ENCODE measurements at places on chromosomes 6 and 20.
A peak's percentile ranks its signal among the peaks of the same experiment; 100 is the strongest.

DNA sequence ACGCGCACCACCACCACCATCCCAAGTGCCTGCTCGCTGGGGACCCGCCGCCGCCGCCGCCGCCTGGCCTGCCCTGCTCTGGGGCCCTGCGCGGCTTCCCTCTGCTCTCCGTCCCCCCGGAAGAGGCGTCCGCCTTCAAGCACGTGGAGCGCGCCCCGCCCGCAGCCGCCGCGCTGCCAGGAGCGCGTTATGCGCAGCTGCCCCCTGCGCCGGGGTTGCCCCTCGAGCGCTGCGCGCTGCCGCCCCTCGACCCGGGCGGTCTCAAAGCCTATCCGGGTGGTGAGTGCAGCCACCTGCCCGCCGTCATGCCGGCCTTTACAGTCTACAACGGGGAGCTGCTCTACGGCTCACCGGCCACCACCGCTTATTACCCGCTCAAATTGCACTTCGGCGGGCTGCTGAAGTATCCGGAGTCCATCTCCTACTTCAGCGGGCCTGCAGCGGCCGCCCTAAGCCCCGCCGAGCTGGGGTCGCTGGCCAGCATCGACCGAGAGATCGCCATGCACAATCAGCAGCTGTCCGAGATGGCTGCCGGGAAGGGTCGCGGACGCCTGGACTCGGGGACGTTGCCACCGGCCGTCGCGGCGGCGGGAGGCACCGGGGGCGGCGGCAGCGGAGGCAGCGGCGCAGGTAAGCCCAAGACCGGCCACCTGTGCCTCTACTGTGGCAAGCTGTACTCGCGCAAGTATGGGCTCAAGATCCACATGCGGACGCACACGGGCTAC lies 7.2 kb downstream of the PRDM13 start:
- DNase-seq, result no peak

DNA sequence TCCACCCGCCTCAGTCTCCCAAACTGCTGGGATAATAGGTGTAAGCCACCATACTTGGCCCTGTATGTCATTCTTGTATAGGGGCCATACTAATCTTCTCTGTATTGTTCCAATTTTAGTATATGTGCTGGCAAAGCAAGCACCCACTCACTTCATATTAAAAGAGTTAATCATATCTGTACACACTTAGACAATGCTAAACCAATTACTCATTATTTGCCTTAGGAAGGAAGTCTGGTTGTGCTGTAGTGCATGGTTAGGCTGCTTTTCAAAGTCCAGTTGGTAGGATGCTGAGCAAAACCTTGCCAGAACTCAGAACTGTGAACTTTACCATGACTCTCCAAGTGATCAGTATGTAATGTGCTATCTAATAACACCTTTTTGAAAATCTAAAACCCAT lies 88.6 kb downstream of the LIN28B start:
- no peak for DNase-seq

- no peak for DNase-seq
Measured at GRCh38 chr20:44646023-44646640, 5.4 kb downstream of the ADA start.

GRCh38 chr20:32124916-32125454 lies 15.5 kb downstream of the TM9SF4 start:
- DNase-seq, result no peak

- no peak for DNase-seq
Measured at GRCh38 chr20:59374261-59374660, 73.8 kb downstream of the EDN3 start.

DNA sequence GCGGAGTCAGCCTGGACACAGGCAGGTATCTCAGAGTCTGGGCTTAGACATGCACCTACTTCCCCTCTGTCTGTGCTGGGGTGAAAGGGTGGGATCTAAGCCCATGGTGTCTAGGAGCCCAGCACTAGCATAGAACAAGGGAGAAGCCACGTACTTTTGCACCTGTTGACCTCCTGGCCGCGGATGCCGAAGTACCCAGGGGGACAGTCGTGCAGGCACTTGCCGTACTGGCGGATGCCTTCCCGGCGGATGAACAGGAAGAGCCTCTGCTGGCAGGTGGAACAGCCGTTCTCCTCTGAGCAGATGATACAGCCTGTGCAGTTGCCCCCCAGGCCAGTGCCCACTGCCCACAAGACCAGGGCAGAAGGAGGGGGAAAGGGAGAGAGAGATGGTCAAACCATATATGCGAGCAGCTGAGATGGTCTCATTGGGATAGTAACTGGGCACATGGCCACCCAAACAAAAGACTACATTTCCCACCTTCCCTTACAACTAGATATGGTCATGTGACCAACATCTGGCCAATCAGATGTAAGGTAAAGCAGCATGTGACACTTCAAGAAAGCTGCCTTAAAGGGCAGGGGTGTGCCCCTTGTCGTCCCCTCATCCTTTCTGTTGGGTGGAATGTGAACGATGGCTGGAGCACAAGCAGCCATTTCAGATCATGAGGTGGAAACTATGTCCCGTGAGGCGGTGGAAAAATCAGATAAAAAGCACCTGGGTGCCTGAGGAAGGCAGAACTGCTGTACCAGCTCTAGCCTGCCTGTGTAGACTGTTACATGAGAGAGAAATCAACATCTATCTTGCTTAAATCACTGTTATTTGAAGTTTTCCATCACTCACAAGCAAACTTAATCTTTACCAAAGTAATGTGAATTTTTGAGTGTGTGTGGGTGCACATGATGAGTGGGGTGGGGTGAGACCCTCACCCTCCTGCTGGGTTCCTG lies 34.0 kb downstream of the RSPO4 start:
- DNase-seq, result no peak

GRCh38 chr20:33609504-33609903 lies 52.6 kb upstream of the C20orf144 start:
- DNase-seq, result no peak

GRCh38 chr6:63527658-63528514 lies 44.4 kb upstream of the LOC128125822 start:
- DNase-seq, result no peak

DNA sequence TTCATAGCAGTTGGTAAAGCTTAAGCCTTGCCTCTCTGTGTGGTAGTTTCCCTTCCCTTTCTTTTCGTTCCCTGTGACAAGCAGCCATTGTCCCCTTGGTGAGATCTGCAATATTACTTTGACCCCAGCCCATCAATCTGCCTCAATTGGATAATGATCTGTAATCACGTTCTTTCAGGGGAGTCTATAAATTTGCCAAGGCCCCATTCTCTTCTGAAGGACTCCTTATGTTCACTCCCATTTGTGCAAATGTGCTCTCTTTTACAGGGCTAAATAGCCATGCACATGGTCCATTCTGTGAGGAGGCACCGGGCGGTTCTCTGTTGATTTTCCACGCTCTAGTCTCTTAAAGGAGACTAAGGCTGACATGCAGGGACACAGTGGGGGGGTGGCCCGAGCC lies 660.4 kb upstream of the SLC35B3 start:
- DNase-seq, result no peak

- DNase-seq, result no peak
Measured at GRCh38 chr20:3420211-3420707, 12.8 kb upstream of the DNAAF9 start.

DNA sequence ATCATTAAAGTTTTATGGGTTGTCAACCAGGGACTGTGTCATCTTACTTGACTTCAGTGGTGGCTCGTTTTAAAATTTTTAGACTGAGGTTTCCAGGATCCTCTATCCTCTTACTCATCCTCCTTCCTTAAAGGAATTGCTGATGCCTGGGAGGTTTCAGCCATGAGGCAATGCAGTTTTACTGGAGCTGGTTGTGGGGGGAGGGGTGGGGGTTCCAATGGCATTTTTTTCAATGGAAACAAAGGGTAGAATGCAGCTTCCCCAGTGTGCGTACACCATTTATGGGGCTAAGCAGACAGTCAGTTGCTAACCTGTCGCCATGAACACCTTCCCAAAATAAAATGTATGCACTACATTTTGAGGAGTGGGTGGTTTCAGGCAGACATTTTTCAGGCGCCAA lies 88.0 kb downstream of the METTL24 start:
- DNase-seq, result no peak

DNA sequence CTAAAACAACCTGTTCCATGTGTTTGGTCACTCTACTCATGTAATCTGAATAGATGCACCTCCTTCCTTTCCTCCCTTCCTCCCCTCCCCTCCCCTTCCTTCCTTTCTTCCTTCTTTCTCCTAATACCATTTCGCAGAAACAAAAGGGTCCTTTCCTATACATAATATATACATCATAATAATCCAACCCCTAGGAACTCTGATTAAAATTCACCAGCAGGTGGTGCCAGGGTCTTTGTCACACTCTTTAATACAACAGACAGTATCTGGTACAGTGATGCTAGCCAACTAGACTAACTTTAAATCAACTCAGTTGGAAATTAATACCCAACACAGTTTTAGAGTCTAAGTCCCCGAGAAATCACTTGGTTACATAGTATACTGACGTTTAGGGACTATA lies 181.2 kb upstream of the SHLD1 start:
- DNase-seq, result peak; percentile 11

DNA sequence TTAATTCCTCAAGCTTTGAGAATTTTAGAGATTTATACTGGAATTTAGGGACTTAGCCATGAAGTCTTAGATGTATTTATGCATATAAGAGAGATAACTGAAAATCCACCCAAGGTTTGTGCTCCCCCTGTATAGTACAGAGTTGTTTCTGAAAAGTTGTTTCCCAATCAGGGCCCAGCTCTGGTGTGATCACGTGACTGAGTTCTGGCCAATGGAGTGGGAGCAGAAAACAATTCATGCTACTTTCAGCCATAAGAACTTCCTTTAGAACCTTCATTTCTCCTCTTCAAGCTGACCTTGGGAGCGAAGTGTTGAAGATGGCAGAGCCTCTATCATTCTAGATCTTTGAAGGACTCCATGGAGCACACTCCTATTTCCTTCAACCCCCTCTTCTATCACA lies 151.0 kb downstream of the RCAN2 start:
- no peak for DNase-seq

- DNase-seq, result peak; percentile 49
Measured at GRCh38 chr6:143941852-143942627, 66.0 kb downstream of the PLAGL1 start.

- no peak for DNase-seq
Measured at GRCh38 chr6:14734416-14735340, 511.2 kb upstream of the JARID2 start.

- DNase-seq, result no peak
Measured at GRCh38 chr20:20920433-20920832, 185.7 kb downstream of the LINC00237 start.

- no peak for DNase-seq
Measured at GRCh38 chr6:166194914-166195859, 27.5 kb upstream of the TBXT start.

DNA sequence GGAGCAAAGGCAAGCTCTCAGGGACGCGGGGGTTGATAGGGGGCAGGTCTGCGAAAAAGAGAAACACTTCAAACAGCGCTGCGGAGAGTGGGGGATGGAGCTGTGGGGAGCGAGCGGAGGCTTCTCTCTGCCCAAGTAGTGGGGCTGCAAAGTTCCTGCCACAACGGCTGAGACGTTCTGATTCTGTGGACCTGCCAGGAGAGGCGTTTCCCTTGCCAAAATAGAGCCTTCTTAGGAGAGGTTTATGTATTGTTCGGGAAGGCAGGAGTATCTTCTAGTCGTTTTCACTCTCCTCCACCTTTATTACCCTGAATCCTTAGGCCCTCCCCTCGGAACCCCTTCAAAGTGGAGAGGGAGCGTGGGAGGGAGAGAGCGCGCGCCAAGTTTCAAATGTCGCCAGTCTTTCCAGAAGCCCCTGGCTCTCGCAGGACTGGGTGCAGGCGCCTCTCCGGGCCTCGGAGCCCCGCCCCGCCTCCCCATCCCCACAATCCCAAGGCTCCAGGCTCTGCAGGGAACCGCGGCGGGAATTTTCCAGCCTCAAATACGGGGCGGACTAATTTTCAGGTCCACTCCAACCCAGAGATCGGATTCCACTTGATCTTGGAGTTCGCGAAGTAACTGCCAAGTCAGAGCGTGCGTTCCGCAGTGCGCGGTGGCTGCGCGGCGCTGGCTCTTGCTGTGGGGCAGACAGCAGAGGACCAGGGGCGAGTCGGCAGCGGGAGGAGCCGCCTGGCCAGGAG lies 10.0 kb upstream of the POU3F2 start:
- no peak for DNase-seq

GRCh38 chr6:1591243-1591642 lies 18.5 kb upstream of the FOXC1 start:
- no peak for DNase-seq

DNA sequence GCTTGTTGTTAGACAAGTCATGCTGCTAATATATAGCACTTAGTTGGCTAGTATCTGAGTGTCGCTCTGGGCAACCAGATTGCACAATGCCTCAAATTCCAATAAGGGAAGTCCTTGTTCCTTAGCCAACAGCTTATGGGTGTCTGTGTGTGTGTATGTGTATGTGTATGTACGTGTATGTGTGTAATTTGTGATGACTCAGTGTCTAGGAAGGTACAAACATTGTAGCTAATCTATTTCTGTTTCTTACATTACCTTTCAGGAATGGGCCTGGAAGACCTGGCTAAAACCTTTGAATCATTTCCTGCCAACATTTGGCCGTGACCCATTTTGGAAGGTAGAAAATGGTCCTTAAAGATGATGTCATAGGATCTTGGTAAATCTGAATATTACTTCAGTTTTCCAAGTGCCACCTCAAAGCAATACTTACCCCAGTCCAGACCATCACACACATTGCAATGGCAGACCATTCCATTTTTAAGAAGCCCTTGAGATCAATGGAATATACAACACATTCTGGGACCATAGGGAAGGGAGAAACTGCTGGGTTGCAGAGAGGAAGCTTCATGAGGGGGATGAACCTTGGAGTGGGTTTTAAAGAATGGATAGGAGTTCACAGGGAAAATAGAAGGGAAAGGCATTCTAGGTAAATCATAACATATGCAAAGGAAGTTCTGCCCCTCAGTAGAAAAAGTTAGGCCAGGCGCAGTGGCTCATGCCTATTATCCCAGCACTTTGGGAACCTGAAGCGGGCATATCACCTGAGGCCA lies 25.1 kb downstream of the NEDD9 start:
- no peak for DNase-seq

Data from activated CD8-positive, alpha-beta memory T cell treated with anti-CD3 and anti-CD28 coated beads for 1 hour (primary cell).